ENCODE measurements at places on chromosomes 13 and 19. TPM values are rescaled to one million over a fixed set of nuclear protein-coding genes. Genes with fewer than 3 reads are reported as not detected.

Gene ZNF626
- total RNA-seq: 1.2 TPM

Gene ELANE
- total RNA-seq: not detected

Gene ARL11
- total RNA-seq: not detected

Gene CYP4F2
- total RNA-seq: 121 TPM

Gene GARIN5A
- 0.87 TPM for total RNA-seq

Gene ERICH6B
- not detected for total RNA-seq

Gene ALOX5AP
- total RNA-seq: 2.6 TPM

Gene CRLF1
- 12.6 TPM for total RNA-seq

Gene SPRED3
- total RNA-seq: not detected

Gene C1QTNF9
- total RNA-seq: 0.37 TPM

Gene C3
- total RNA-seq: 776 TPM

GRCh38 chr13:75636436-75637180 is 478 bp downstream of the LMO7 start:
- peak overlapping the region; percentile 58 for H3K4me3 ChIP-seq
- peak overlapping the region; percentile 54 for H3K27ac ChIP-seq
- H3K27me3 ChIP-seq: peaks cover 24% of the 10 kb centered on the region
- H3K4me1 ChIP-seq: peaks cover 19% of the 10 kb centered on the region

- no peaks in the 10 kb centered on the region for H3K27me3 ChIP-seq
- no peak overlapping the region for H3K4me3 ChIP-seq
- no peak for DNase-seq
- H3K36me3 ChIP-seq: peaks cover 48% of the 10 kb centered on the region
These were observed 12.6 kb upstream of the SHD start for GRCh38 chr19:4266253-4267000.

DNA sequence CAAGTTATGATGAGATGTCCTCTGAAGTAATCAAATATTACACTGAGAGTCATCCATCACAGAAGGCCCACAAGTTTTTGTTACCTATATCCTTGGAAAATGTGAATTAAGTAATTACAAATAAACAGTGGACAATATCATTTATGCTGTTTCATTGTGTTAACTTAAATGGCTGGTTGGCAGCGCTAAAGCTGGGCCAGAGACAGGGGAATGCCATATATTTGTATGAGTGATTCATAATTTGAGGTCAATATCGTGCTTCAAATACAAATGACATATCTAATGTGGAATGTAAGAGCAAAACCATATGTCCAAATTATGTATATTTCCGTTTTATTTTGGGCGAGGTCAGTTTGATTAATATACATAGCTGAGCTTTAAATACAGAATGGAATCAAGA is 1556.2 kb downstream of the SLITRK5 start:
- H3K4me3 ChIP-seq: no peak overlapping the region
- H3K36me3 ChIP-seq: no peaks in the 10 kb centered on the region
- no peak for DNase-seq
- no peaks in the 10 kb centered on the region for H3K4me1 ChIP-seq

DNA sequence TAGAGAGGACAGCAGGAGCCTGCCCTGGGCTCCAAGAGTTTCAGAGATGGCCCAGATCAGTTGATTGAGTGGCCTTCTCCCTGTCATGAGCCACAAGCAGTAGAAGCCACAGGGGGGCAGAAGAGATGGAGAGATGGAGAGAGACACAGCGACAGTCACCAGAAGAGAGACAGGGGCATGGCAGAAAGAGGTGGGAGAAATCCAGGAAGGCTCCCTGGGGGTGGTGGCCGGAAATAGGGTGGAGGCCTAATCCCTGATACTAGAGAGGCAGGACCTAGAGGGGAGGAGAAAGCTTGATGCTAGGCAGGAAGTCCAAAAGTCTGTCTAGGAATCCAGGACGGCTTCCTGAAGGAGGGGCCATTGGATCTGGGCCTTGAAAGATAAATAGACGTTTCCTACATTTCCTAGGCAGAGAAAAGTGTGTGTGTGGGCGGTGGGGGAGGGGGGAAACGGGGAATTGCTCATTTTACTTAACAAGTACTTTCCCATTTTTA is 9.6 kb upstream of the TPM4 start:
- peak overlapping the region; percentile 68 for H3K4me3 ChIP-seq
- H3K4me1 ChIP-seq: peaks cover 43% of the 10 kb centered on the region
- DNase-seq: peak; percentile 49
- H3K27ac ChIP-seq: peak overlapping the region; percentile 94
- no peaks in the 10 kb centered on the region for H3K27me3 ChIP-seq

GRCh38 chr13:39273953-39274738 is 235.9 kb downstream of the NHLRC3 start:
- H3K27me3 ChIP-seq: no peaks in the 10 kb centered on the region
- no peaks in the 10 kb centered on the region for H3K4me1 ChIP-seq
- no peak overlapping the region for H3K4me3 ChIP-seq
- no peaks in the 10 kb centered on the region for H3K36me3 ChIP-seq
- DNase-seq: peak; percentile 51

All from stomach (tissue), 19 donors.